ENCODE measurements at places on chromosomes 16 and 17.

DNA sequence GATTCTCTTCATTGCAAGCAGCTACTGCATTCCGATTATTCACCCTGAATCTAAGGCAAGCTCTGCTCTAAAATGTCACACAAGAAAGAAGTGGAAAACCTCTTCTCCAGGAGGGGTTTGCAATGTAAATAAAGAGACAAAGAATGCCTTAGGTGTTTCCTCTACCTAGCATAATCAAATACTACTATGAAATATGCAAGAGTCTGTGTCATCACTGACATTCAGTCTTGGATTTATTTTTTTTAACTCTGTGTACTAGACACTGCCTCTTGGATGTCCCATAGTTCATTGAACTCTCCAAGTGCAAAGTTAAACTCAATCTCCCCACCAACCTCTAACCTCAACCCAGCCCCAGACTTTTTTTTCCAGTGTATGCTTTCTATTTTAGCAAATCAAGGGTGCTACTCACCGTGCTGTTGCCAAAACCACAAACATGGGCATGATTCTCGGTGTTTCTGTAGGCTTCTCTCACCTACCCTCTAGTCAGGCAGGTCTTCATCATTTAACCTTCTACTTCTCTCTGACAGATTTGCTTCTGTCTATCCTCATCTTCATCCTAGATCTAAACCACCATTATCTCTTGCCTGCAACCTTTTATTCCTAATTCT is 329.1 kb downstream of the CDH13 start:
- no peak for DNase-seq

- no peak for DNase-seq
Observed at GRCh38 chr16:77897831-77898605, 109.7 kb downstream of the VAT1L start.

GRCh38 chr16:87555647-87556046 is 46.7 kb upstream of the JPH3 start:
- DNase-seq = no peak

DNA sequence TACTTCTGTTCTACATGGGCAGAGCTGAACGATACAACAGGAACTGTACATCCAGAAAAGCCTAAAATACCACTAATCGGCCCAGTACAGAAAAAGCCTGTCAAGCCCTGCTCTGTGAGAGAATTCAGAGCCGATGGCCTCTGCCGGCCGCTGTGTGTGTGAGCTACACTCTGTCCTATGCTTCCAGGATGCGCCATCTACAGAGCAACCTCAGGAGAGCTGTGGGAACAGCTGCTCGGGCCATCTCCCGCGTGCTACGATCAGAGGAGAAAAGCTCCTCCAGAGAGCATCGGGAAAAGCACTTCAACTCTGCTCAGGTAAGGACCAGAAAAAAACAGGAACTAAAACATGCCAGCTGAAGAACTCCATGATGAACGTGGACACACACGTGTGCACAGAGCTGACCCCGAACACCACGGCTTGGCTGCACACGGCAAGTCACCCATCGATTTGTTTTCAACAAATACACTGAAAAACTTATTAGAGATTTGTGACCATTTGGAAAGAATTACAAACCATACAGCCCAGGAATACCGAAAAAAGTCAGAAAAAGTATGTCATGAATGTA is 115.9 kb downstream of the ANKRD11 start:
- no peak for DNase-seq

GRCh38 chr16:85908444-85908843 is 9.5 kb downstream of the IRF8 start:
- no peak for DNase-seq

DNA sequence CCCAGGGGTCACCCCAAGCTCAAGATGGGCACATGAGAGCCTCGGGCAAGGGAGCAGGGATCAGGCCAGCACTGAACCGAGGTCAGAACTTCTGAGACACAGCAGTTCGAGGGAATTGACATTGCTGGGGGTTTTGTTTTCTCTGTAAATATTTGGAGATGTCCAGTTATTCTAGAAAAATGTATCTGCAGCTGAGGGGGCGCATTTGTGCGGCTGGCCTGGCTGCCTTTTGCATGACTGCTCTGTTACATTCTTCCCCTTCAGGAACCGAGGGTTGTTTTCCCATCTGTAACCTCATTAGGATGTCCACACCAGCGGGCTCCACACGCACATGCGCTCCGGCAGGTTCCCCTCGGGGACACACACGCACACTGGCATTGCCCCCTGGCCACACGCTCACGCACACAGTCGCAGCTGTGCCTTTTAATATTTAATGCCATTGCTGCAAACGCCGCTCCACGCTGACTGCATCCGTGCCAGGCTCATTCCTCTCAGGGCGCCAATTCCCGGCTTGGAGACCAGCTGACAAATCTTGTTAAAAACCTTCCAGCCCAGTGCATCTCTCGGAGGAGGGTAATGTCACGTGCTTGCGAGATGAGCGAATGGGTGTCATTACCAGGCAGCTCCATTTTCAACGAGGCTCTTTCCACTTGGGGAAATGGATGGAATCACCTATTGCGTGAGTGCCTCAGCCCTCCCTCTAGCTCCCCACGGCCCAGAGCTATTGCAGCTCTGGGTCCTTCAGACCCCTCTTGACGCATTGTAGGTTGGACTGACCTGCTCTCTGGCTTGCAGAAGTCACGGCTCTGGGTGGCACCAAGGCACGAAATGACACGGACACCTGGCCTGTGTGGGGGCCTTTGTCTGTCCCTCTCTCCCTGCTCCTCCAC is 13.1 kb downstream of the CCR7 start:
- DNase-seq = no peak

- DNase-seq = peak; percentile 25
Observed at GRCh38 chr17:67602974-67603373, 114.8 kb upstream of the NOL11 start.

GRCh38 chr17:28324781-28325180 is 5.8 kb downstream of the TMEM97 start:
- no peak for DNase-seq

GRCh38 chr16:73125850-73126524 is 78.1 kb upstream of the ZFHX3 start:
- no peak for DNase-seq

- peak; percentile 41 for DNase-seq
Observed at GRCh38 chr17:51120357-51120738, 320 bp downstream of the SPAG9 start.

GRCh38 chr16:55350984-55351383 is 27.0 kb downstream of the IRX6 start:
- no peak for DNase-seq

DNA sequence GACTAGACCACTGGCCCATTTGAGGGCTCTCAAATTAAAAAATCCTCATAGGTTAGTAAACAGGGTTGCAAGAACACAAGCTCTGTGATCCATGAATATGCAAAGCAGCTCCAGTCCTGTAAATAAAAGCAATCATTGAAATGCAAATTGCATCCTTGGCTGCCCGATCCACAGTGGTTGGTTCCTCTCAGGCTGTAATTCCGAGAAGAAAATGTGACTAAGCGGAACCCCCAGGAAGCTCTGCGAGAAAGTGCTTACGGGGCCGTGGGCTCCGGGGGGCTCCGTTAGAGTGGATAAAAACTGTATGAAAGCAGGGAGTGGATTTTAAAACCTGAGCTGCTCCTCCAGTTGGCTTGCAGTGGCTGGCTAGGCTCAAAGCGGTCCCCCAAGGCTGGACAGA is 2.5 kb downstream of the GPRC5B start:
- DNase-seq = no peak

- DNase-seq = no peak
Observed at GRCh38 chr16:5478036-5478435, 380.4 kb upstream of the EEF2KMT start.

GRCh38 chr16:87324411-87325275 is 7.5 kb upstream of the C16orf95 start:
- peak; percentile 25 for DNase-seq

- no peak for DNase-seq
Observed at GRCh38 chr16:85387171-85387507, 226.0 kb upstream of the GSE1 start.

GRCh38 chr17:72467841-72468653 is 347.2 kb downstream of the SOX9 start:
- no peak for DNase-seq

- no peak for DNase-seq
Observed at GRCh38 chr17:64385187-64386083, 5.2 kb downstream of the PECAM1 start.

GRCh38 chr17:41870627-41871026 is 5.4 kb upstream of the KLHL11 start:
- no peak for DNase-seq

DNA sequence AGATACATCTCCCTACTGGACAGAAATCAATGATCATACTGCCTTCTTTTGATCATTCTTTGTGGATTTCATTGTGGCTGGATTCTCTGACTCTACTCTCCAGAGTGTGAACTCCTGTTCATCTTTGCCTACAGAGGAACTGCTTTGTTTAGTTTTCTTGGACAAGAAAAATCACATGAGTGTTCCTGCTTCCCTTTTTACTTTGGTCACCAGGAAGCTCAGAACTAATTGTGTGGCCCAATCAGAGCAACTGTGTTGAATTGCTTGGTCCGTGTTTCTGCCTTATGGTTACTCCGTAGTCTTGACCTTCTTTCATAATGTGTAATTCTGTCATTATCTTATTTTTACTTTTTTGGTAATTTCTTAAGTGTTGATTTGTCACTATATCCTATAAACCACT is 97.0 kb downstream of the MAF start:
- DNase-seq = no peak

DNA sequence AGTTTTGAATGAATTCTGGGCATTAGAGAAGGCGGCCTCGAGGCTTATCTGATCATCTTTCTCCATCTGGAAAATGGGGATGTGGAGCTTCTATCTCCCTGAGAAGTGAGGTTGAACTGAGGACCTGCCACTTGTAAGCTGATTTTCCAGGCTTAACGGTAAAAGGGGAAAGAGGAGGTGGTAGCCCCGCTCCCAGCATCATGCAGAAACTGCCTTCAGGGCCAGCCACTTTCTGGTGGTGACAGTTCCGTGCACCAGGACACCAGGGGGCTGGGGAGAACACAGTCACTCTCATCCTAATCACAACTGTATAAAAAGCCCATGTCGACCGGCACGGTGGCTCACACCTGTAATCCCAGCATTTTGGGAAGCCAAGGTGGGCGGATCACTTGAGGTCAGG is 20.9 kb upstream of the CPSF4L start:
- DNase-seq = no peak

Measured in stimulated activated CD4-positive, alpha-beta T cell treated with anti-CD3 and anti-CD28 coated beads, Interleukin-12 subunit alpha, Interleukin-12 subunit beta, amount 100 ng/mL, for 4 hours (primary cell).